Endothelial cell of umbilical vein (primary cell): ENCODE measurements at places on chromosomes 12 and 14. TPM values are rescaled to one million over a fixed set of nuclear protein-coding genes. Genes with fewer than 3 reads are reported as not detected.

Gene OSGEP
- 39.1 and 41.8 TPM in 2 replicates for total RNA-seq

Gene C12orf42
- not detected in 2 replicates for total RNA-seq

Gene CRACR2A
- 14.9 and 15.9 TPM in 2 replicates for total RNA-seq

Gene DHH
- 3.3 and 3.9 TPM in 2 replicates for total RNA-seq

Gene KDM2B
- total RNA-seq: 34.3 and 37.3 TPM in 2 replicates

Gene FOXG1
- total RNA-seq: not detected in 2 replicates

Gene KCNA1
- total RNA-seq: not detected in 2 replicates

Gene IL31
- total RNA-seq: not detected in 2 replicates

Gene PIWIL1
- not detected in 2 replicates for total RNA-seq

Gene SMARCC2
- 117 and 121 TPM in 2 replicates for total RNA-seq

Gene ASPG
- total RNA-seq: not detected in 2 replicates

Gene KIF26A
- total RNA-seq: 9.5 and 10.7 TPM in 2 replicates

Gene SMCO3
- 0.25 and 0.35 TPM in 2 replicates for total RNA-seq

Gene TMEM52B
- total RNA-seq: 0.24 TPM in 1 of 2 replicates, not detected in the other

Gene PLCZ1
- not detected in 2 replicates for total RNA-seq

Gene DBX2
- total RNA-seq: not detected in 2 replicates

Gene GLI1
- total RNA-seq: 0.29 and 1.1 TPM in 2 replicates

Gene BDKRB2
- total RNA-seq: 0.39 and 0.77 TPM in 2 replicates

Gene GUCY2C
- not detected in 2 replicates for total RNA-seq

Gene OR6C2
- not detected in 2 replicates for total RNA-seq

Gene ARHGAP9
- 0.38 TPM in 1 of 2 replicates, not detected in the other for total RNA-seq

Gene RD3L
- not detected in 2 replicates for total RNA-seq

Gene SLC7A7
- total RNA-seq: 18.5 and 22.5 TPM in 2 replicates

Gene ARL1
- total RNA-seq: 65.4 and 76.5 TPM in 2 replicates

Gene KRT75
- not detected in 2 replicates for total RNA-seq

Gene PAPLN
- total RNA-seq: 3.1 and 6.4 TPM in 2 replicates

Gene ARHGEF25
- total RNA-seq: 4.7 and 7.4 TPM in 2 replicates

Gene CATSPERB
- not detected in 2 replicates for total RNA-seq

Gene PTGR2
- 3.6 and 5.6 TPM in 2 replicates for total RNA-seq

Gene SDS
- total RNA-seq: not detected in 2 replicates

Gene SLC17A8
- not detected in 2 replicates for total RNA-seq

Gene SLC25A47
- total RNA-seq: not detected in 2 replicates

Gene AKAP5
- total RNA-seq: 0.75 and 1.1 TPM in 2 replicates

Gene CYP46A1
- 0.14 and 0.24 TPM in 2 replicates for total RNA-seq

Gene C3AR1
- 0.21 and 0.22 TPM in 2 replicates for total RNA-seq

Gene RTN1
- total RNA-seq: 0.29 TPM in 1 of 2 replicates, not detected in the other
